CD8-positive, alpha-beta memory T cell (primary cell): ENCODE measurements at places on chromosomes 12 and 14.

GRCh38 chr12:79140711-79141110 lies 276.1 kb downstream of the SYT1 start:
- DNase-seq, result no peak

DNA sequence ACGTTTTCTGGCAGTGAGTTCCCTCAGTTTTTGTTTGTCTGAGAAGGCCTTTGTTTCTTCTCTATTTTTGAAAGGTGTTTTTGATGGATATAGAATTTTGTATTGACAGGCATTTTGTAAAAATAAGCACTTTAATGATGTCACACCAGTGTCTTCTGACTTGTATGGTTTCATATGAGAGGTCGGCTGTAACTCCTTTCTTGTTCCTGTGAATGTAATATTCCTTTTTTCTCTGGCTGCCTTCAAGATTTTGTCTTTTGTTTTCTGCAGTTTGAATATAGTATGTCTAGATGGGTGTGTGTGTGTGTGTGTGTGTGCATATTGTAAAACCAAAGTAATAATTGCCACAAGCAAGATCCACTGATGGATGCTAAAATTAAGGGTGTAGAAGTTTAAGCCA lies 67.8 kb upstream of the PSMC1 start:
- DNase-seq, result no peak

DNA sequence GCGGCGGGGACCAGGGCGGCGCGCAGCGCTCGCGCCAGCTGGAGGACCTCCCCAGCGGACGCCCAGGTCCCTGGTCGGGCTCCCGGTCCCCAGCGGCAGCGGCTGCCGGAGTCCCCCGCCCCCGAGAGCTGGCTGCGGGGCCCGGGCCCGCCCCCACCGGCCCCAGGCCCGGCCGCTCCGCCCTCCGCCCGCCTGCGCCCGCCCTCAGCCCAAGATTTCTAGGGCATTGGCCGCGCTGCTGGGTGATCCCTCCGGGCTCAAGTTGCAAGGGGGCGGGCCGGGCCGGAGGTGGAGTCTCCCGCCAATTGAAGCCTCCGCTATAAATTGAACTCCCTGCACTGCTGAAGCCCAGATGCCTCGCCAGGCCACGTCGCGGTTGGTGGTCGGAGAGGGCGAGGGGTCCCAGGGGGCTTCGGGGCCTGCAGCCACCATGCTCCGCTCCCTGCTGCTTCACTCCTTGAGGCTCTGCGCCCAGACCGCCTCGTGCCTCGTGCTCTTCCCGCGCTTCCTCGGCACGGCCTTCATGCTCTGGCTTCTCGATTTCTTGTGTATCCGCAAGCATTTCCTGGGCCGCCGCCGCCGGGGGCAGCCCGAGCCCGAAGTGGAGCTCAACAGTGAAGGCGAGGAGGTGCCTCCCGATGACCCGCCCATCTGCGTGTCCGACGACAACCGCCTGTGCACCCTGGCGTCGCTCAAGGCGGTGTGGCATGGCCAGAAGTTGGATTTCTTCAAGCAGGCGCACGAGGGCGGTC lies at the start of gene DIO3:
DIO3 (plus strand) TSS at position 351 of the 752 bp plus-strand sequence.
- no peak for DNase-seq

DNA sequence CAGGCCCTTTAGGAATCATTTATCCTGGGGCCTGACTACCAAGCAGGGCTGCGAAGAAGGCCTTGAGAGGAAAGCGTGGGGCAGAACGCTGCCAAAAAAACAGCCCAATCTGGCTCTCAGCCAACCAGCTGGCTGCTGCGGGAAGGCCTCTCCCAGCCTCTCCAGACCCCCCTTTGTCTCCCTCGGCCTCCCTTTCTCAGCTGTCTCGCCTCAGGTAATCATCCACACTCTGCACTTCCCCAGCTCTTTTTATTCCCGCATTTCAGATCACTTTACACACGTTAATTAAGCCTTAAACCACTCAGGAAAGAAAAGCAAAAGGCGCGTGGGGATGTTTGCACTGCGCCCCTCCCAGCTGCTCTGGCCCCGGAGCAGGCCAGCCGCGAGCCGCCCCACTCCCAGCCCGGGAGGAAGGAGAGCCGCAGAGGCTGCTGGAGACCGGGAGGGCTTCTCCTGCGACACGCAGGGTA lies 208.2 kb upstream of the FOXN3 start:
- DNase-seq, result no peak

GRCh38 chr12:43307126-43307525 lies 244.9 kb downstream of the ADAMTS20 start:
- DNase-seq, result no peak

DNA sequence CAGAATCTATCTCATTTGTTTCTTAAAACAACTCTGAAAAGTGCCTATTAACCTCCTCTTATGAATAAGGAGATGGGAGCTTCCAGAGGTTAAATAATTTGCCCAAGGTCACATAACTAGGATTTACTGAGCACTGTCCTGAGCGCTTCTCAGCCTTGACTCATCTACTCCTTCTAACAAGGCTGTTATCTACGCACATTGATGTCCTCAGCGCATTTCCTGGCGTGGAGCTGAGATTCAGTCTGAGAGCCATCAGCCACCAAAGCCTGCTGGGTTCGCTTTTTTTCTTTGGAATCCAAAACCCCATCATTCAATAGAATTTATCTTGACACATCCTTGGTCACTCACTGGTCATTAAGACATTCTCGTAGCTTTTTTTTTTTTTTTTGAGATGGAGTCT lies 29.3 kb downstream of the AK7 start:
- no peak for DNase-seq

- no peak for DNase-seq
These were observed 155.5 kb downstream of the PTCSC3 start for GRCh38 chr14:36021030-36021422.

- DNase-seq, result no peak
These were observed 22.2 kb upstream of the EDDM3A start for GRCh38 chr14:20723488-20723887.
